Stimulated activated CD8-positive, alpha-beta memory T cell treated with anti-CD3 and anti-CD28 coated beads, Interleukin-7, amount 100 ng/mL, for 1 hour (primary cell): ENCODE measurements at places on chromosomes 4 and X.

DNA sequence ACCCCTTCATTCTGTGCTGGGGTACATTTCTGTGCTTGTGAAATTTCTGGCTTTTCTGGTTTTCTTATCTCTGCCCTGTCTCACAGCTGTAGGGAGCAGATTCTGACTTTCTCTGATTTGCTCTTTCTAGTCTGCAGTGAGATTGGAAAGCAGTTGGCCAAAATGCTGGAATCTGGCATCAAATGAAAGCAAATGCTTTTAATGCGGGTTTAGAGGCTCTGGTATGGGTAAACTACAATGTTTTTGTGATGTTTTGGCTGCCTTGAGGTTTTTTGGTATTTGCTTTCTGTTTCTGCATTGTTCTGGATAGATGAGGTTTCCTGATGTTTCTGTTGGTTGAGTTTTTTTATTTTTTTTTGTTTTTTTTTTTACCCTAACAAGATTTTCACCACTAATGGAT is 23.8 kb downstream of the SMIM20 start:
- no peak for DNase-seq

DNA sequence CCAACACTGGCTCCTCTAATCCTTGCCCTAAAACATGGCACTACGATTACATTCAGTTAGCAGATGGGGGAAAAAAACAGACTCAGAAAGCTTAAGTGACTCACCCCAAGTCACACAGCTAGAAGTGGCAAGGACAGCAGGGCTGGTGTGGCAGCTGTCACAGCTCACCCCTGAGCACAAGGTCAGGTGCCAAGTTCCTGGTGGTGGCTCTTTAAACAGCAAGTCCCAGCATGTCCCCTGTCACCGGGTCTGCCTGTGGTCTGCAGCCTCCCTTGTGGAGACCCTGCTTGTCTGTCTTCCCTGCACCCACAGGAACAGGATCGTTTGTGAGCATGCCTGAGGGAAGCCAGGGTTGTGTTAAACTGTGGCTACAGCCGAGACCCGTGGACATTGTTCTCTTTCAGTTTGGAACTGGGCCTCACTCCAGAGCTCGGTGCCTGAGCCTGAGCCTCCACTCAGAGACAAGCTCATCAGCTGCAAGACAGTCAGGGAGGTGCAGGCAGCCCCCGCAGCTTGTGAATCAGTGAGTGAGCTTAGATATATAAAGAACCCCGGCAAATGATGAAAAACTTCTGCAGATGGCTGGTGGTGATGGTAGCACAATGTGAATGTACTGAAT is 260.8 kb downstream of the BCOR start:
- no peak for DNase-seq

DNA sequence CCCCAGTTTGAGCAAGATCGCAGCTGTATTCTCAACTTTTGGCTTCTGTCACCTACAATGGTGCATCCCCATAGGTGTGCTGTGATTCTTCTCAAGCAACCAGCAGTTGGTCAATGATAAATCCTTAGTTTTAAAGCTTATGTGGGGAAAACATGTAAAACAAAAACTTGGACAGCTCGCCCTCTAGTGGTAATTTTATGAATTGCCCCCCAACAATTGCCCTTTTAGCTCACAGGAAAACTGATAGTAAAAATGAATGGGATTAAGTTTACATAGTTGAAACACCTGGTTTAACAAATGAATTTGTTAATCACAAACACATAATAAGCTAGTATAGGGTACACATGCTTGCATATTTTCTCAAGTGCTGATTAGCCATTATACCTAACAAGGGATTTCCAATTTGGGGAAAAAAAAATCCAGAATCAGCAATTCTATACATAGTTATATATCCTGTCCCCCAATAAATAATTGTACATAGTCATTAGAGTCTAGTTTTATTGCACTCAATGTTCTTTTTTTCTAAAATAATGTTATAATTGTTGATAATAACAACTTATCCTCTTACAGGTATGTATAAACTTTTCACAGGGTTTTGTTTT is 30.1 kb downstream of the TEX13A start:
- no peak for DNase-seq

DNA sequence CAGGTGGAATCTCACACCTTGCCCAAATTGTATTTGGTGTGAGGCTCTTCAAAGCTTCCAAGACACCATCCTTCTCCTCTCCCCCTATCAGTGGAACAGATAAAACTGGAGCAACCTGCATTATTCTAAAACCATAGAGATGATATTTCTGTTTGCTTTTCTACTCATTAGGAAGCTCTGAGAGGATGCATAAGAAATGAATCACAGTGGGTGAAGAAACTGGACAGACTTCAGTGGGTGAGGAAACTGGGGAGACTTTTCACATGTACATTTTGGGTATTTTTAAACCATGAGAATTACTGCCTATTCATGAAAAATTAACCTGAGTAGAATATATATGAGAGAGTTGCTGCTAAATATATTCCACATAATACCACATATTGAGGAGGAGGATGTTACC is 16.4 kb downstream of the HAND2 start:
- DNase-seq: no peak
